ENCODE measurements at places on chromosomes 4 and X.
A peak's percentile ranks its signal among the peaks of the same experiment; 100 is the strongest.

GRCh38 chr4:139801895-139802294 is 136.3 kb downstream of the MGST2 start:
- DNase-seq, result no peak

GRCh38 chr4:159097785-159098184 is 5.1 kb upstream of the RAPGEF2 start:
- DNase-seq, result peak; percentile 45

DNA sequence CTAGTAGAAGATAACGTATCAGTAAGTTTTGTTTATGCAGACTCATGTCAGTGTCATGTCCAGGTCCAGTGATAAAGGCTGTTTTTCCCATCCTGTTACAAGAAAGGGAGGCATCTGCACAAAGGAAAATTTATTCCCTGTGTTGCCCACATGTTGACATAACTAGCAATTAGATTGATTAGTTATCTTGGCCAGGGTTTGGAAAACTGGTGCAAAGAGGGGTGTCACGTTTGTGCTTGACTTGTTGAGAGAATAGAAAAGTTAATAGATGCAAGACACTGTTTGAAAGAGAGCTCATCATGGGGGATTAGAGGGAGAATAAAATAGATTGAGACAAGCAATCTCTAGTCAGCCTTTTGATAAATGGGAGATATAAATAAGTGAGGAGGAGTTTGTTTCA is 1357.0 kb upstream of the AGA start:
- DNase-seq, result no peak

- DNase-seq, result no peak
Measured at GRCh38 chrX:10015355-10015722, 48.2 kb downstream of the CLDN34 start.

- peak; percentile 58 for DNase-seq
Measured at GRCh38 chrX:143455046-143455445, 62.2 kb downstream of the SPANXN3 start.

- DNase-seq, result no peak
Measured at GRCh38 chr4:102420563-102421398, 75.5 kb upstream of the SLC39A8 start.

DNA sequence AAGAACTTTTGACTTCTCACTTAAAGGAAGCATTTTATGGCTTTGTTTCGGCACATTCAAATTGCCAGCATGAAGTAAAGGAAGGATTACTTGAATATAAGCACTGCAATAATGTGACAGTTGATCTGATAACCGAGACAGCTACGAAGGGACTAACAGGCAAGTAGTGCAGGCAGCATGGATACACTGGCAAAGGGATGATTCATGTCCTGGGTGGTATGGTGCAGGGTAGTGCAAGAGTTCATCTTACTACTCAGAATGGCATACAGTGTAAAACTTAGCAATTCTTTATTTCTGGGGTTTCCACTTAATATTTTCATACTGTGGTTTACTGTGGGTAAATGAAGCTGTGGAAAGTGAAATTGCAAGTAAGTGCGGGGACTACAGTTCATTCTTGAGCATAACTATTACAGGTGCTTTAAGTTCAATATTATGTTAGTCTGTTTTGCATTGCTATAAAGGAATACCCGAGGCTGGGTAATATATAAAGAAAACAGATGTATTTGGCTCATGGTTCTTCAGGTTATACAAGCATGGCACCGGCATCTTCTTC is 611.8 kb downstream of the SPOCK3 start:
- no peak for DNase-seq

DNA sequence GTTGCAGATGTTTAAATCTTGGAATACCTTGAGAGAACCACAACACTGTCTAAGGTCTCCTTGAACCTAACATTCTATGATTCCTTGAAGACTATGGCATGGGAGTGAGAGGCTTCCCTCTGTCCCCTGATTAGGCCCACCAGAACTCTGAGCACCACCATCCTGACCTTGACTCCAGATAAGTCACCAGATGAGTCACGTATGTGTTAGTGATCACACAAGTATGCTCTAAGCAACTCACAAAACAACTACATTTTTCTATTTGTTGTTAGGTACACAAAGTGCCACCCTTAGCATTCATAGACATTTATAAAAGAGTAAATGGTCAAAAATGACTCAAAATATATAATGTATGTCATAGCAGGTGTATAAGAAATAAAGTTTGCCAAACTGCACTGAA is 252.9 kb upstream of the CXXC4 start:
- peak; percentile 55 for DNase-seq

- no peak for DNase-seq
Measured at GRCh38 chrX:152520653-152521052, 69.5 kb upstream of the GABRA3 start.

- no peak for DNase-seq
Measured at GRCh38 chr4:94698187-94698586, 59.6 kb upstream of the BMPR1B start.

DNA sequence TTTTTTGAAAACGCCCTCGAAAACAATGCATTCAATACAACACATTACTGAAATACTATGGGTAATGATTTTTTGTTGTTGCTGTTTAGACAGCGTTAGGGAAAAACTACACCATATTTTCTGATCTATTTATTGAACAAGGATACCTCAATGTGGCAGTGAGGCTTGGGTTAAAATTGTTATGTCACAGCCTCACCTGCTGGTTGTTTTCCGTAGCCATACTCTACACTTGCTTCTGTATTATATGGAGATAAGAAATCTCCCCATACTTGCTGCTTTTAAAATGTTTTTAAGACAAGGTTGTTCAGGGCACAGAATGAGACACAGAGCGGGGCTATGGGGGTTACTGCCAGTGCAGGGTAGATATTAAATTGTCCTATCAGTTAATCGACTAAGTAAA is 221.6 kb upstream of the FTHL17 start:
- no peak for DNase-seq

- no peak for DNase-seq
Measured at GRCh38 chrX:120308558-120308957, 2.7 kb downstream of the TMEM255A start.

DNA sequence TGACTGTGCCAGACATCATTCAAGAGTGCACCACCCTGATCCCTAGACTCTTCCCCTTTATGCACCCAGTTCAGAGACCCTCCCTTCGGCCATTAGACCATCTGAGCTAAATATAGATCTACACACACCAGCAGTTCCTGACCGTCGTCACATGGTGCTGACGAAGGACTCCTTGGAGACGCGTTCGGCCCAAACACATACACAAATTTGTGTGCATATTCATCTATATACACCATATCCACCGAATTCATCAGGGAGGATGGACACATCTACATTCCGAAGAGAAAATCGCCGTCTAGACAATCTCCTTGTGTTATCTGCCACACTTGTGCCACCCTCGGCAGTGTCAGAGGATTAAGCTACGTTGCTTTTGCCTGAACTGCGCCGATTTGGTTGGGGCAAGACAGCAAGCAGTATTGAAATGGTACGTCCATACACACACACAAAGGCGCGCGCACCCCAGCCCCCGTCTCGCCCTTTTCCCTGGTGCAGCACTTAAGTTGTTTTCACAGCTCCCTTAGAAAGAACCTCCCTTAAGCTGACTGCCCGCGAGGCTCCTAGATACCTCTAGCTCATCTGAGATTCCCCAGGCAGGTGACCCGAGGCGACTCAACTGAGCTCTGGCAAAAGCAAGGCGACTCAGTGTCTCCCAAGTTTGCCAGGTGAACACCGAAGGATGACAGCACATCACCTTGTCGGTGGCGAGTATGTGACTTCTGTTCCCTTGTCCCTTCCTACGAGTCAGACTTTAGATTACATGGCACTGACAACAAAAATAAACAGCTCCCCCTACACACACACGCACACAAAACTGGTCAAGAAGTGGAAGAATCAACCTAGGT is 1.0 kb downstream of the RASGEF1B start:
- DNase-seq, result peak; percentile 82

- no peak for DNase-seq
Measured at GRCh38 chr4:175622887-175623286, 189.2 kb downstream of the GPM6A start.

DNA sequence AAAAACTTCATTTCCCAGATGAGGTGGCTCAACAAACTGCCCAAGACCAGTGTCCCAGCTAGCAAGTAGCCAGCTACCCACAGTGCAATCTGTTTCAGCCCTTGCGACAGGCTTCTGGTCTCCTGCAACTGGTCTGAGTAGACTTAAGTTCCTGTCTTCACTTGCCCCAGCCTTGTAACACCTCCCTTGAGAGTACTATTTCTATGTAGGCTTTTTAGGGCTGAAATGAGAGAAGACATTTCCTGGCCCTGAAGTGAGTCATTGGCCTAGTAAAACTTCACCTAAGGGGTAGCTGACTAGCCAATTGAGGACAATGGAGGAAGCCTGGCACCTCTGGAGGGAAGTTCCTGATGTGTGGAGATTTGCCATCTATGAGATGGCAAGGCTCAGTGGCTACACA is 80.1 kb upstream of the STIM2 start:
- peak; percentile 77 for DNase-seq

DNA sequence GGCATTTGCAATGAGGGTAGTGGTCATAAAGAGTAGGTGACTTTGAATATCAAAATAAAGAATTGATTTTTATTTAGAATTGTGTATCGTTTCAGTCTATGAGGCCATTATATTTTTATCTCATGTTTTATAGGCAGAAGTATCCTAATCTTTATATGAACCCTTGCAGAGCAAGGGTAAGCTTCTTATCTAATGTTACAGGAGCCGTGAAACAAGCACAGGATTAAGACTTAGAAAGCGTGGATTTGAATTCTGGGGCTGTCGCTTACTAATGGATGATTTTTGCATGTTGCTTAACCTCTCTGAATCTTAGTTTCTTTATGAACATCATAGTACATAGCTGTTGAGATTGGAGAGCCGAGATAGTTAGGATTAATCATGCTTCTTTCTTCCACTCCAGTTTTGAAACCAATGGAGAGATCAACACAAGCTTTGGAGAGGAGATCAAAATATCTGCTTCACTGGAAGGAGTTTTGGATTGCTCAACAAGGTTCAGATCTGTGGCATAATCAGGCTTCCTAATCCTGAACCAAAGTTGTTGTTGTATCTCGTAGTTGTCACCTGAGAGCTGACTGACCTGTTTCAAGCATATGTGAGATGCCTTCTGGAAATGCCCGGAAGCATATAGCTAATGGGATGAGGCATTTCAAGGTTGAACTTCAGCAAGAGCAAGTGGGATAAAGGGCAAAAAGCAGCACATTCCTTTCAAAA is 166.9 kb upstream of the GK2 start:
- no peak for DNase-seq

DNA sequence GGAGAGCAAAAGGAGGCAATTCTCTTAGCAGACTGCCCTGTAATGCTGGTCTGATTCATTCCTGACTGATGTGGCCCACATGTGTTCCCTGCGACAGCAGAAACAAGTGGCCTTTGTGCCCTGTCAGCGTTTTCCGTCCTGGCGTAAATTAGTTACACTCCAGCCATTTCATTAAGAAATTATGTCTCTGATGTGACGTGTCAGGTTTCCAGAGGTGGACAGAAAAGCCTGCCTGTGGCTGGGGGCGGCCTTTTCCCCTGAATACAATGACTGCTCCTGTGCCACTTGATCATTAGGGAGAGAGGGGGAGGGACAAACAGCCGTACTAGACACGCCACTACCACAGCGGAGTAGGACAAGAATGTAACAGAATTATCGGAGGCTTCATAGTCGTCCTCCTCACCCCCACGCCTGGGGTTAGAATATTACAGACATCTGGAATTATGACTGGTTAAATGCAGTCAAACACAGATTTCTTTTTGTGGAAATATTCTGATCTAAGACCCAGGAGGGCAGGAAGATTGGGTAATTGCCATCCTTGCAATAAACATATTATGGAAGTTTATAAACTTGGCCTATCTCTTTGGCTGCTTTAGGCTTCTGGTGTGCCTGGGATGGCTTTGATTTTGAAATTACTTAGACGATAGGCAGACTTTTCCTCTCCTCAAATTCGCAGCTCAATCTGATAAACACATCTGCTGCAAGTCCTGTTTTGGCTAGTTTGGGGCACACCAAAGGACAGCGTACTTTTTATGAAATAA is 146.2 kb upstream of the BCOR start:
- DNase-seq, result no peak

DNA sequence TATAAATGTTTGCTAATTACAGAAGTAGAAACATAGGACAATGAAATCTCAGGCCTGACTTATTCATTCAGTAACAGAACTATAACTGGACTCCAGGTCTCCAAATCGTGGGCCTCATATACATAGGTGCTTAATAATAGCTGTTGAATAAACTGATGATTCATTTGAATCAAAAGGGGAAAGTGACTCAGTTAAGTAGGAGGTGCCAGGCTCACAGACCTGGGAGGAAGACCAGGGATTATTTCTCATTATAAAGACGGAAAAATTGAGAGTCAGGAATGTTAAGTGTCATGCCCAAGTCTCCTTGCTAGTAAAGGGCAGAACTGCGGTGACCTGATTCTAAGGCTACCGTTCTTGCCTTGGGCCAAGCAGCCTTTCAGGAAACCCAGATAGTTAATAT is 131.5 kb downstream of the HS3ST1 start:
- DNase-seq, result peak; percentile 39

GRCh38 chrX:15043538-15043937 is 170.3 kb downstream of the MOSPD2 start:
- peak; percentile 4 for DNase-seq

GRCh38 chrX:135543924-135544323 is 23.5 kb downstream of the INTS6L start:
- DNase-seq, result no peak

GRCh38 chr4:84790769-84791565 is 175.5 kb downstream of the WDFY3 start:
- no peak for DNase-seq

DNA sequence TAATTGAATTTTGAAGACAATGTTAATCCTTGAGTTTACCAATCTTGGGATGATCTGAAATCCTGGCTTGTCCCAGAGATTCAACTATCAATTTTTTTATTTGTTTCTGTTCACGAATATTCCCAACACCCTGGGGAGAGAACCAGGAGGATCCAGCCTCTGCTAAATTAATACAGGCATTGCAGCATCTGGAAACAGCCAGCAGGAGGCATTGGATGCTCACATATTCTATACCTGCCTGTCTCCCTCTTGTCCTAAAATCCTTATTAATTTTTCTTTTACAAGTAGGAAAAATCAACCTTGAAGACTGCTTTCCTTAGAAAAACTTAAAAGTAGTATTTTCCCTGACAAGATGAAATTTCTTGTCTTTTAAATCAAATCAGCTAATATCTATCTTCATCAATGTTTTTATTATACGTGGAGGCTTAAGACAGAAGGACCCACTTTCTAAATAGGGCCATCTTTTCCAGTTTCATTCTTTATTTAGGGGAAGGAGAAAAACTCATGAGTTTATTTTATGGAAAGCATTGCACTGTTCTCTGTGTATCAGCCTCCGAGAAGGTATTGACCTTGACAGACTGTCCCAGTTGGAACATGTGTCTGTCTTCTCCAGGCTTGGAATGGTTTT is 102.4 kb downstream of the CLNK start:
- DNase-seq, result peak; percentile 60

GRCh38 chrX:129525162-129525561 is 1.9 kb upstream of the SMARCA1 start:
- DNase-seq, result no peak

GRCh38 chr4:109873791-109874514 is 26.0 kb downstream of the LRIT3 start:
- no peak for DNase-seq

DNA sequence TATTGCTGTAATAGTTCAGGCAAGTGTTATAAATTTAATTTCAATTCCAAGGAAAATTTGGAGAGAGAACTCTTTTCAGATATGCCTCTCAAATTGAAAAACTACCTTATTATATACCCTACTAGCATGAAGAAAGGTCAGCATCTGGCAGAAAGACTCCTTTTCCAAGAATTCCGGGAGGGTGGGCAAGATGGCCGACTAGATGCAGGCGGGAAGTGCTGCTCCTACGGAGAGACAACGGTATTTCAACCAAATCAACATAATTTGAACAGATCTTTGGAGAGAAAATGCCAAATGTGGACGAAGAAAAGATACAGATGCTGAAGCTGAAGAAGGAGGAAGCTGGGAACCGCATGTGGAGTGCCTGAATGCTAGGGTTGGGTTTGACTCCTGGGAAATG is 53.8 kb upstream of the INTU start:
- no peak for DNase-seq

Measured in kidney tubule cell (primary cell).